Stimulated activated CD8-positive, alpha-beta memory T cell treated with anti-CD3 and anti-CD28 coated beads, Interleukin-12 subunit alpha, Interleukin-12 subunit beta, amount 100 ng/mL, for 4 hours (primary cell): ENCODE measurements at places on chromosomes 3 and 15.

- DNase-seq, result no peak
These were observed 184.4 kb upstream of the ROBO2 start for GRCh38 chr3:76855451-76855850.

GRCh38 chr15:31776039-31776438 is 254.3 kb upstream of the CHRNA7 start:
- no peak for DNase-seq

GRCh38 chr15:69609776-69610175 is 157.2 kb downstream of the RPLP1 start:
- no peak for DNase-seq

GRCh38 chr15:61327019-61327631 is 98.0 kb upstream of the RORA start:
- no peak for DNase-seq

DNA sequence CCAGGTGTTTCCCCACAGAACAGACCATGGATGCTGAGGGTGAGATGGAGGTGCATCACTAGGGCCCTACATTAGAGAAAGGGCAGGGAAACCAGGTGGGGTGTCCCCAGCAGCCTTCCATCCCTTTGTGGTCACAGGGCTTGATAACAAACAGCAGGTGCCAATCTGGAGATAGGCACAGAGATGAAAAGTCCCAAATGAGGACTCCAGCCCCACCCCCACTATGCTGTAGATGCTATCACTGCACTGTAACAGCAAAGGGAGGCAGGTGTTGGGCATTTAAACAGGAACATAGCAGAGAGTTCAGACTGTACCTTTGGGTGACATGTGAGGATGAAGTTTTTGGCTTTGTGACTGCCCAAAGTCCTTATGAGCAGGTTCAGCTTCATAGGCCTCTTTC is 21.4 kb downstream of the IL20RB start:
- DNase-seq, result no peak

GRCh38 chr3:167350245-167350862 is 29.7 kb downstream of the ZBBX start:
- no peak for DNase-seq

DNA sequence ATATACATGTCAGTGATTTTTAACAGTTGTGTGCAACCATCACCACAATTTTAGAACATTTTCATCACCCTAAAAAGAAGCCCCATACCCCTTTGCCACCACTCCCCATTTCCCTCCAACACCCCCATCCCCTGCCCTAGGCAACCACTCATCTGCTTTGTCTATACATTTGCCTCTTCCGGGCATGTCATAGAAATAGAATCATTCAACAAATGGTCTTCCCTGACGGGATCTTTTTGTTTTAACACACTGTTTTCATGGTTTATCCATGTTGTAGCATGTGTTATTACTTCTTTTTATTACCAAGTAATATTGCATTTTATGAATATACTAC is 4.0 kb downstream of the VILL start:
- DNase-seq, result no peak
